PC-9 (cell line): ENCODE measurements at places on chromosomes 16 and 17.

DNA sequence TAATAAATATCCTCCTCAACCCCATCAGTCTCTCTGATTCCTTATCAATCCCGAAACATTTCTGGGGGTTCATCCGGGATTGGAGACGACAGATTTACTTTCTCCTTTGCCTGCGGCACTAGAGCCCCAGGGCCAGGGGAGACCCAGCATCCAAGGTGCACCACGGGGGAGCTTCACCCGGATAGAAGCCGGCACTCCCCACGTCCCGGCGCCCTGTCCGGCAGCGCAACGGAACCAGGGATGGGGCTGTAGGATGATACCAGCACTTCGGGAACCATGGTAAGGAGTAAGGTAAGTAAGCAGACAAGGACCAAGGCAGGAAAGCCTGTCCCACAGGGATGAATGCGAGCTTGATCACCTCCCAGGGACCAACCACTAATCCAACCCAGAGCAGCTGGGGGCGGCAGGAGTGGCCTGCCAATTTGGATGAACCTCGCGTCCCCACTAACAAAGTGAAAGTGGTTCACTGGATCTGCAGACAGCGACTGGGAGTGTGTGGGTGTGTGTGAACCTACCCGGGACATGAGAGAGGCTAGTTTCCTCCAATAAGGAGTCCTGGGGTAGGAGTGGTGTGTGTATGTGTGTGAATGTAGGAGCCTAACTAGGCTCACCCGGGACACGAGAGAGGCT, 11.9 kb downstream of the POLR3K start:
- DNase-seq, result no peak

GRCh38 chr16:50509521-50510341, 38.5 kb upstream of the NKD1 start:
- DNase-seq, result peak; percentile 14

DNA sequence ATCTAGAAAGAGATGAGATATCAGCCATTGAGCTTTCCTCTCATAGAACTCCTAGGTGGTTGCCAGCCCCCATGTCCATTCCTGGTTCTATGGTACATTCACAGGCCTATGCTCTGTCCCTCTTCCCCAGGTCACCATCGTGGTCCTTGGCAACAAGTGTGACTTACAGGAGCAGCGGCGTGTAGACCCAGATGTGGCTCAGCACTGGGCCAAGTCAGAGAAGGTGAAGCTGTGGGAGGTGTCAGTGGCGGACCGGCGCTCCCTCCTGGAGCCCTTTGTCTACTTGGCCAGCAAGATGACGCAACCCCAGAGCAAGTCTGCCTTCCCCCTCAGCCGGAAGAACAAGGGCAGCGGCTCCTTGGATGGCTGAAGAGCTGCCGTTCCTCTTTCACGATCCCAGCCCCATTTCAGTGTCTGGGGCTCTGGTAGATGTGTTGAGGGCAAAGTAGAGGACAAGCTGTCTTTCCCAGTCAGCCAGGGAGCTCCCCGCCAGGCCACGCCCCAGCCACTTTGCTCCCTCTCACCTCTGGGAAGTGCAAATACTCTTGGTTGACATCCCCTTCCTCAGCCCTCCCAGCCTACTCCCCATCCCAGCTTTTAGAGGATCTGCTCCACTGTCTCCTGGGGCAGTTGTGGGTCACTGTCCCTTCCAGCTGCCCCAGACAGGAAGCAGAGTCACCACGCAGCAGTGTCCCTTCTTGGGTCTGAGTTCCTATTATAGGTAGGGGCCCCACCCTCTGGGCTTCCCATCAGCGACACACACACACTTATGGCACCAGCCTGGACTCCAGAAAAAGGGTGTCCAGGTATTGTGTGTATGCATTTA, 3.8 kb downstream of the NKIRAS2 start:
- DNase-seq, result no peak

- no peak for DNase-seq
Observed at GRCh38 chr16:50888486-50889261, 146.8 kb downstream of the CYLD start.

- no peak for DNase-seq
Observed at GRCh38 chr16:30430428-30430970, 669 bp upstream of the DCTPP1 start.

DNA sequence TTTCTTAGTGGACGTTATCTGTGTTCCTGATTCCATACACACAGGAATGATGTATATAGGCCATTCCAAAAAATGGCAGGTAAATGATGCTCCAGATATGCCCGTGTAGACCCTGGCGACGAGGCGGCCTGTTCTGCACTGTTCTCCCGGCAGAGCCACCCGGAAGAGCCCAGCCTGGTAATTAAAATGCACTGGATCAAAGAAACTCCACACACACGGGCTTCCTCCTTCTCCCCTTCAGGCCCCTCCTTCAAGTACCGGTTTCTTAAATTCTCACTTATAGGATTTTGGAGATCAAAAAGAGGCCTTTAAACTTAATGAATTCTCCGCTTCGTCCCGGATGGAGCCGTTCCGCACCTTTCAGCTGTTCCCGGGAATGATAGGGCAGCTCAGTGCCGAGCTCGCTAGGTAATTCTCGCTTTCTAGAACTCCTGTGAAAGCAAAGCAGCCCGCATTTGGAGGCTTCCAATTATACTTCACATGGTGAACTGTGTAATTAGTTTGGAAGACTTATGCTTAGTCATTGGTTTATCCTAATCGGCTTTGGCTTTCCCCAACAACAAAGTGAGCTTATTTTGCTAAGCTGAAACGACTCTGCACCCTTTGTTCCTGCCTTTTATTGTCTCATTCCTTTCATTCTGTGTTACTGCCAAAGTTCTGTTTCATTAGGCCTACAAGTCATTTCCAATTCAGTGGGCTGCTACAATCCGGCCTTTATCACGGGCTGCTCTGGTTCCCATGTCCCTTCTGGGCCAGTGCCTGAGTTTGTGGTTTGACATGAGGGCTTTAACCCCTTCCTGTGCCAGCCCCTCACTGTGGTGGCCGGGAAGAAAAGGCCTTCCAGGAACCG, 150.0 kb downstream of the MSI2 start:
- no peak for DNase-seq

GRCh38 chr16:31177136-31177535, 2.8 kb upstream of the FUS start:
- DNase-seq, result no peak

GRCh38 chr16:61897657-61898056, 138.6 kb downstream of the CDH8 start:
- DNase-seq, result no peak

- DNase-seq, result peak; percentile 43
Observed at GRCh38 chr16:2364638-2365210, 24.2 kb upstream of the ABCA3 start.

DNA sequence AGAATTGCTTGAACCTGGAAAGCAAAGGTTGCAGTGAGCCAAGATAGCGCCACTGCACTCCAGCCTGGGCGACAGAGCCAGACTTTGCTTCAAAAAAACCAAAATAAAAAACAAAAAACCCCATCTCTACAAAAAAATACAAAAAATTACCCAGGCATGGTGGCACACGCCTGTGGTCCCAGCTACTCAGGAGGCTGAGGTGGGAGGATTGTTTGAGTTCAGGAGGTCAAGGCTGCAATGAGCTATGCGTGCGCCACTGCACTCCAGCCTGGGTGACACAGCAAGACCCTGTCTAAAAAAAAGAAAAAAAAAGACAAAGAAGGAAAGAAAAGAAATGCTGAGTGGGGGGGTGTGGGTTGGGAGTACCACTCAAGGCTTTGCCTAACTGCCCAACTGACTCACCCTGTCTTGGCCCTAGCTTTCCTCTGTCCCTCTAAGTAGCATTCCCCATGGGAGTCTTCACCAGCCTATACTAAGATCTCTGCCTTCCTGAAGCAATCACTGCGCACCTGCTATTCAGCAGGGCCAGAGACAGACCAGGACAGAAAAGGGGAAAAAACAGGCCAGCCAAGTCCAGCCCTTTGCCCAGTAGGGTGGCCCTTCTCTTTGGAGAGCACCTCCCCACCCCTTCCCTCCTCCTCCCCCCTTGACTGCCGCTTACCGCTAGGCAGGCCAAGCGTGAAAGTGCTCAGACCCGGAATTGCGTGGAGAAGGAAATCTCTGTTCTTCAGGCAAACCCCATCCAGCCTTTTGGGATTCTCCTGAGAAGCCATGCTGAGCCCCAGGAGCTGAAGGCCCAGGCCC, 45.8 kb downstream of the RTN4RL1 start:
- no peak for DNase-seq

DNA sequence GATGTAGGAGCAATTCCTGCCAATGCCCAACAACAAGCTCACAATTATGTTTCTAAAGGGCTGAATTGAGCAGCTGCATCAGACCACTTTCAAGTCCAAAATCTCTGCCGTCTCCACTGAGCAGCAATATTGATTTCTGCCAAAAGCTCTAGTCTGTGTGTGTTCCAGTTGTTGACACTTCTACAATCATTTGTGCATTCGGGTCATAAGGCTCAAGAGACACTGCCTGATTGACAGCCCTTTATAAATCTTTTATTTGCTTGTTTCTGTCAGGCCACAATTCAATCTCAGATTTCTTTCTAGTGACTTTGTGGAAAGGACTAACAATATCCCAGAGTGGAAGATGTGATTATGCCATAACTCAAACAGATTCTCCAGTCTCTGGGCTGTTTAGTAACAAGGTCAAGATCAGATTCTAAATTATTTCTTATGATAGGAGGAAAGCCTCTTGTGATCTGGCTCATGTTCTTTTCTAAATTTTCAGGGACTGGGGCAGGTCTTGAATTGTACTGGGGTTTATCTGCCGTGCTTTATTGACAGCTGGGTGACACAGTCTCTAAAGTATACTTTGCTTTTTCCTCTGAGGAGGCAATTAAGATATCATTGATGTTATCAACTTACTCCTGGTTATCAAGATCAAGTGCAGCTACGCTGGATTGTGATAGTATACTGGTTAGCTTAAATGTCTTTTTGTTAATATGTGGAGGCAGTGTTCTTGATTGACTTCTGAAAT, 377.1 kb downstream of the CNTNAP4 start:
- no peak for DNase-seq

DNA sequence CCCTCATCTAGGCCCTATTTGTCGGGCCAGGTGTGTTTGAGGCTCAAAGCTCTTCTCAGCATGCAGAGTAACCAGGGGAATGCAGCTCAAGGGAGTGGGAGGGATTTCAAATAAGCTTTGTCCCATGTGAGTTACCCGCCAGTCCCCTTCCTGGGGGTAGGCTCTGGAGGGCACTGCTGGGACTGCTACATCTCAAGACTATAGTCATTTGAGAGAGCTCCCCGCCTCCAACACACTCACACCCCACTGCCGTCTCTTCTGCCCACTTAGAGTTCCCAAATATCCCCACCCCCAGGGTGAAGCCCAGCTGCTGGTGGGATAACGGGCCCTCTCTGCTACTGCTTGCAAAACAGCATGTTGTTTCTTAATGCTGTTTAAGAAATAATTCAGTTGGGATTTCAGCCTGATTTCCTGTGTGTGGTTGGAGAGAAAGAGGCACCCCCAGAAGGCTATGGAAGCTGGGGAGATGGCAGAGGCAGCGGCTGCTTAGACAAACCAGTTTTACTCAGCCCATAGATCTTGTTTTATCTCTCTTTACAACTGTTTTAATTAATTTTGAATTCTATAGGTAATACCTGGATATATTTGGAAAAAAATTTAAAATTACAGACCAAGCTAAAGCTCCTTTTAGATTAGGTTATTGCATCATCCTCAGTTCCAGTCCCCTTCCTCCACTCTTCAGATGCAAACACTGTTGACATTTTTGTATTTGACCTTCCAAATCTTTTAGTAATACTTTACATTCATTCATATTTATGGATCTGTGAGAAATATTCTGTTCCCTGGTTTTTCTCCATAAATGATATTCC, 4.1 kb upstream of the MPO start:
- DNase-seq, result no peak

GRCh38 chr16:27538528-27538927, 11.2 kb downstream of the GTF3C1 start:
- DNase-seq, result no peak

DNA sequence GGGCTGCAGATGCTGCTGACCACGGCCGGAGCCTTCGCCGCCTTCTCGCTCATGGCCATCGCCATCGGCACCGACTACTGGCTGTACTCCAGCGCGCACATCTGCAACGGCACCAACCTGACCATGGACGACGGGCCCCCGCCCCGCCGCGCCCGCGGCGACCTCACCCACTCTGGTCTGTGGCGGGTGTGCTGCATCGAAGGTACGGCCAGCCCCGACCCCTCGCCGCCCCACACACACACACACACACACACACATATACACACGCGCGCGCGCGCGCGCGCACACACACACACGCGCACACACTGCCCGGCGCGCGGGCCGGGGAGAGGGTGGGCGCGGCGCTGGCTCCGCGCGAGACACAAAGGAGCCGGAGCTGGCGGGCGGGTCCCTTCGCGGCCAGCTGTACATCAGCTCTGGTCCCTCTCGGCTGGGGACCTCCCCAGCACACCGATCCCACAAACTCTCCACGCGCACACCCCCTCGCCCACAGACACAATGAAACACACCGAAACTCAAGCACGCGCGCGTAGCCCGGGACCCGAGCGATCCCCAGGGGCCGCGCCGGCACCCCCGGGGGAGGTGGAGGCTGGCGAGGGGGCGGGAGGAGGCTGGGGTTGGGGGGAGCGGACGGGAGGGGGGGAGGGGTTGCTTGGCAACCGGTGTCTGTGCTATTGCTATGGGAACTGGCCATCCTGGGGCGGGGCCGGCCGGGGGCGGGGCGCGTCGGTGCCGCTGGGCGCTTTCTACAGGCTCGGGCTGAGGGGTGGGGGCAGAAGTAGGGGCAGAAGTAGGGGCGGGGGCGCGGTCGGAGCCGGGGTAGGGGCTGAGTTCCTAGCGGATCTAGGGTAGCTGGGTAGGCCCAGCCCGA, 658 bp downstream of the CACNG4 start:
- DNase-seq, result no peak

DNA sequence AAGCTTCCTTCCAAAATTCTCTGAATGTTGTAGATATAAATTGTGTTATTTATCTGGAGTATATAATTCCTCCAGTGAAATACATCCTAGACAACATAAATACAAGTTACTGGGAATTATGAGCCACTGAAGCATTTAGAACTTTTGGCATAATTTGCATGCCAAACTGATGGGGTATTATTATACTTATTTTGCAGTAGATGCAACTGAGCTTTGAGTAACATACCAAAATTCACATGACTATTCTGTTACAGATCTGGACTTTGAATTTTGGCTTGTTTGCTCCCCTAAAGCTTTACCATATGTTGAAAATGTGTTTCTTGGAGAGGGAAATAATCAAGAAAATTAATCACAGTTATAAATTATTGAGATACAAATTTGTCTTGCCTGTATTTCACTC, 372.5 kb downstream of the CDH11 start:
- no peak for DNase-seq

DNA sequence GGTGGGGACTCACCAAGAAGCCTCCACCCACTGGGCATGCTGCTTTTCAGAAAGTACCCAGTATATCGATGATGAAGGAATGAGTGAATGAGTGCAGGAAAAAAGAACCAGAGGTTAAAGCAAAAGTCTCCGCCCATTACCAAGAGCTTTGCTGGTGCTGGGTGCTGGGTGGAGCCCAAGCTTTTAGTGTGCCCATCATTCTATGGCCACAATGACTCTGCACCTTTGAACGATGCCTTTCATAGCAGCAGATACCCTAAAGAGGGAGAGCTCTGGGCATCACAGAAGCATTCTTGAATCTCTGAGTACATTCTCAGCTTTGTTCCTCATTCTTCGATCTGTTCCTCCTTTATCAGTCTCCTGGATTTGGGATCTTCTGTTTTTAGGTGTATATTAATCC, 450.7 kb upstream of the CCL2 start:
- DNase-seq, result no peak

- no peak for DNase-seq
Observed at GRCh38 chr16:56793492-56793891, 63.6 kb downstream of the NUP93 start.
